A172 (cell line): ENCODE measurements at places on chromosomes 1 and 21. TPM values are rescaled to one million over a fixed set of nuclear protein-coding genes. Genes with fewer than 3 reads are reported as not detected.

The SASS6 gene
- total RNA-seq = 11.9 and 13.7 TPM in 2 replicates

The SLC19A1 gene
- total RNA-seq = 21.2 and 22.3 TPM in 2 replicates

The FAM72C gene
- total RNA-seq = 7.7 and 10.2 TPM in 2 replicates

The RIPK4 gene
- total RNA-seq = 0.07 and 0.55 TPM in 2 replicates

The LAMB3 gene
- total RNA-seq = 7.0 and 13.7 TPM in 2 replicates

The SPRR3 gene
- not detected in 2 replicates for total RNA-seq

The CELA2A gene
- not detected in 2 replicates for total RNA-seq

The TMEM240 gene
- not detected in 2 replicates for total RNA-seq

The SAMD13 gene
- 0.24 and 0.93 TPM in 2 replicates for total RNA-seq

The DIO1 gene
- not detected in 2 replicates for total RNA-seq

The SLC35F3 gene
- not detected in 2 replicates for total RNA-seq

The PHGDH gene
- 96.8 and 97.2 TPM in 2 replicates for total RNA-seq

The TTC39A gene
- 5.8 and 7.5 TPM in 2 replicates for total RNA-seq

The CD1E gene
- not detected in 2 replicates for total RNA-seq

The IL20 gene
- not detected in 2 replicates for total RNA-seq

The PTGER3 gene
- not detected in 2 replicates for total RNA-seq

The CHRM3 gene
- total RNA-seq = 1.3 and 5.1 TPM in 2 replicates

The MIXL1 gene
- total RNA-seq = not detected in 2 replicates

The SYCP1 gene
- not detected in 2 replicates for total RNA-seq

The CNN3 gene
- 227 and 277 TPM in 2 replicates for total RNA-seq

The KCNJ9 gene
- not detected in 2 replicates for total RNA-seq

The AGBL4 gene
- not detected in 2 replicates for total RNA-seq

The TFF2 gene
- total RNA-seq = not detected in 2 replicates

The TRAPPC10 gene
- 30.3 and 34.7 TPM in 2 replicates for total RNA-seq

The SLC6A9 gene
- 0.40 and 2.1 TPM in 2 replicates for total RNA-seq

The NBPF9 gene
- 16.9 and 18.0 TPM in 2 replicates for total RNA-seq

The PRDM16 gene
- 0.84 and 1.5 TPM in 2 replicates for total RNA-seq

The TTLL7 gene
- total RNA-seq = 6.3 and 17.2 TPM in 2 replicates

The WNT3A gene
- 0.72 TPM in 1 of 2 replicates, not detected in the other for total RNA-seq

The RASAL2 gene
- total RNA-seq = 18.7 and 23.8 TPM in 2 replicates

The FMO4 gene
- 3.1 and 8.0 TPM in 2 replicates for total RNA-seq

The ASAP3 gene
- 19.7 and 19.9 TPM in 2 replicates for total RNA-seq

The PRDX6 gene
- 436 and 466 TPM in 2 replicates for total RNA-seq

The AMY1C gene
- total RNA-seq = not detected in 2 replicates

The MEAF6 gene
- total RNA-seq = 68.5 and 83.0 TPM in 2 replicates

The SLFNL1 gene
- 0.02 and 0.17 TPM in 2 replicates for total RNA-seq

The CELA3B gene
- not detected in 2 replicates for total RNA-seq

The DCST1 gene
- not detected in 2 replicates for total RNA-seq

The SEC16B gene
- total RNA-seq = 0.05 and 0.19 TPM in 2 replicates

The MEF2D gene
- 14.6 and 22.2 TPM in 2 replicates for total RNA-seq
